ENCODE measurements at places on chromosomes 2 and 18.

GRCh38 chr18:13289481-13290205, 71.1 kb downstream of the LDLRAD4 start:
- DNase-seq = no peak

- DNase-seq = no peak
Observed at GRCh38 chr18:5309888-5310470, 14.5 kb upstream of the ZBTB14 start.

- DNase-seq = peak; percentile 32
Observed at GRCh38 chr2:228688007-228688645, 506.6 kb upstream of the SPHKAP start.

DNA sequence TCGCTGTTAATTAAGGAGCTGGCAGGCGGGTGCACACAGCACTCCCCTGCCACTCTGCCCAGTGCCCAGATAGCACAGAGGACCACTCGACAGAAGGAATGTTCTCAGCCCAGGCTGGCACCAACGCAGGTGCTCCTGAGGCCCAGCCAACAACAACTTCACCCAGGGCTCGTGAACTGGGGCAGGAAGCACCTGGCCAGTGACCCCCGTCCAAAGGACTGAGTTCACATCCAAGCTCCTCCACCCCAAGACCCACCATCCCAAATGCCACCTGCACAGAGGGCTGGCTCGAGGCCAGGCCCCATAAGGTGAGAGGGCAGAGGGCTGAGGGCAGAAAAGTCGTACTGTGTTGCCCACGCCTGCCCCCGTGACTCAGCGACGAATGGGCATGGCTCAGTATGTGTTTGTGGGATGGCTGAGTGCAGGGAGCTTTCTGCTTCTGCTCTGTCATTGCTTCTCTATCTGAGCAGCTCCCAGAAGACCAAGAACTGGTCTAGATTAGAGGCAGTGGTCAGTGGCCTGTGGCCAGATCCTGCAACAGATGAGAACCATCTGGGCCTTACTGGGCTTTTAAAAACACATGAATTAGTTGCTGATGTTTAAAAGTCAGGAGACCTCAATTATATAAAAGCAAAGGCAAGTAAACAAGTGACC, 68.4 kb downstream of the POLR1A start:
- peak; percentile 78 for DNase-seq

DNA sequence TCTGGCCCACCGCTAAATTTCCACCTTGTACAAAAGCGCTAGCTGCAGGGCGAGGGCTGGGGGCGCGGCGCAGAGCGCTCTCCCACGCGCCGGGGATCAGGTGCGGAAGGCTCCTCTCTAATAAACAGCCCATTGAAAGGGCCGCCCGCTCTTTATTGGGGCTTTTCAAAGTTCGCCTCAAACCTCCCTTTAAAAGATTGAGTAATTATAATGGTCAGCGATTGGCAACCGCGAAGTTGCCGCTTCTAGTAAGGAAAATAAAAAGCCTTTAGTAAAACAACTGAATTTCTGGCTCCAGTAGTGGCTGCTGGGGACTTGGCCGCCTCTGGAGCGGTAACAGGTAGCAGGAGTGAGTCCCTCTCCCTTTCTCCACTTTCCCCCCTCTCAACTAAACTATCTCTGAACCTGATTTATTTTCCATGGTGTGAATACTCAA, 755 bp downstream of the NEUROD1 start:
- DNase-seq = no peak

DNA sequence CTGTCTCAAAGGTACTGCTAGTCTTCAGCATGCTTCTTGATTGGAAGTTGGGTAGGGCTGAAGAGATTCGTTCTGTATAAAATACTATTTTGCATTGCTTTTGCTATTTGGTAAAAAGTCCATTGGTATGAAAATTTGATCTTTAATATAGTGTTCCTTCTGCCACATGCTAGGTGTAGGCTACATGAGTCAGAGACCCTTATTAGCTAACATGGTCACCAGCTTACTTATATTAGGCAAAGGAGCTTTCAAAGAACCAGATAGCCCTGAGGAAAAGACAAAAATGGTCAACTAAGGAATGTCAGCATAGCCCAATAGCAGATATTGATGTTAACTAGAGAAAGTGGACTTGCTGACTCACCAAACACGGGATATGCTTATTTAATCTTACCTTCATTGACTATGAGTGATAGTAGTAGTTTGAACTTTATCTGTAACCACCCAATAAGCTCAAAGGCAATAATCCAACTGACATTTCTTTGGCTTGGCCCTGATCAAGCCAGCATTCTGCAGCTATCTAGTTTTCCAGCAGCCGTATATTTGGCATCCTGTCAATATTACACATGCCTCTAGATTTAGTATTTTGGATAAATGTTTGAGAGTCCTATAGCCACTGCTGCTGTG, 110.0 kb downstream of the TPGS2 start:
- DNase-seq = no peak
